ENCODE measurements at places on chromosomes 2 and 18. TPM values are rescaled to one million over a fixed set of nuclear protein-coding genes. Genes with fewer than 3 reads are reported as not detected.

DNA sequence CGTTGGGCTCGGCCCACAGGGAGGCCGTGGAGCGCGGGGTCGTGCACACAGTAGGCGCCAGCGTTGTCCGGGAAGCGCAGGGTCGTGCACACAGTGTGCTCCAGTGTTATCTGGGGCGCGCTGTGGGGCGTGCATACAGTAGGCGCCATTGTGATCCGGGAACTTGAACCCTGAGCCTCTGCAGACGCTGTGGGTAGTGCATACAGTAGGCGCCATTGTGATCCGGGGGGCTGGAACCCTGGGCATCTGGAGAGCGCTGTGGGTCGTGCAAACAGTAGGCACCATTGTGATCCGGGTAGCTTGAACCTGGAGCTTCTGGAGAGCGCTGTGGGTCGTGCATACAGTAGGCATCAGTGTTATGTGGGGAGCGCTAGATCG is 793 bp downstream of the ZNF236 start:
- peak overlapping the region; percentile 99 for H3K27ac ChIP-seq
- H3K27me3 ChIP-seq = no peaks in the 10 kb centered on the region
- DNase-seq = peak; percentile 51
- no peaks in the 10 kb centered on the region for H3K36me3 ChIP-seq

DNA sequence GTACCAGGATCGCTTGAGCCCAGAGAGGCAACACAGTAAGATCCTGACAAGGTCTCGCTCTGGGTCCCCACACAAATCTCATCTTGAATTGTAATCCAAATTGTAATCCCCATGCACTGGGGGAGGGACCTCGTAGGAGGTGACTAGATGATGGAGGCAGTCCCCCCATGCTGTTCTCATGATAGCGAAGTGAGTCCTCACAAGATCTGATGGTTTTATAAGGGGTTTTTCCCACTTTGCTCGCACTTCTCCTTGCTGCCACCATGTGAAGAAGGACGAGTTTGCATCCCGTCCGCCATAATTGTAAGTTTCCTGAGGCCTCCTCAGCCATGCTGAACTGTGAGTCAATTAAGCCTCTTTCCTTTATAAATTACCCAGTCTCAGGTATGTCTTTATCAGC is 46.0 kb upstream of the SERTAD2 start:
- no peak overlapping the region for H3K4me3 ChIP-seq
- H3K4me1 ChIP-seq = no peaks in the 10 kb centered on the region
- no peak overlapping the region for H3K27ac ChIP-seq
- H3K36me3 ChIP-seq = no peaks in the 10 kb centered on the region
- no peaks in the 10 kb centered on the region for H3K27me3 ChIP-seq

DNA sequence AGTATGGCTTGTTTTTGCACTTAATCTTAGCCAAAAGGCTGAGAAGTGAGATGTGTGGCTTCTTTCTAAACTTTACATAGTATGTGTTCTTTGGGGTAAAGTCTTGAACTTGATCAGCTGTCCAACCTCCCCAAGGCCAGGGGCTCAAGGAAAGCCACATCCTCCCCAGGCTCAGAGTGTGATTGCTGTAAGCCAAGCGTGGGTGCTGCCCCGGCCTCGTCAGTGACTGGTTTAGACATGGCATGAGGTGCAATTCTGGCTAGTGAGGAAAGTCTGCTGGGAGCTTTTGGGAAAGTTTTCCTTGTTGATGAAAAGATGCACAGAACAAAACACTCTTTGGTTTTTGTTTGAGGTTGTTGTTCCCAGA is 40.2 kb downstream of the TMEM177 start:
- no peak for DNase-seq
- no peaks in the 10 kb centered on the region for H3K27me3 ChIP-seq
- H3K36me3 ChIP-seq = no peaks in the 10 kb centered on the region
- no peak overlapping the region for H3K4me3 ChIP-seq
- H3K27ac ChIP-seq = no peak overlapping the region
- H3K4me1 ChIP-seq = no peaks in the 10 kb centered on the region

GRCh38 chr2:182610231-182610630 is 105.8 kb upstream of the DNAJC10 start:
- no peaks in the 10 kb centered on the region for H3K27me3 ChIP-seq
- DNase-seq = no peak
- H3K4me1 ChIP-seq = no peaks in the 10 kb centered on the region
- H3K27ac ChIP-seq = no peak overlapping the region

The CACNB4 gene
- total RNA-seq = 4.1 TPM

- no peak for DNase-seq
- H3K27ac ChIP-seq = no peak overlapping the region
- H3K4me3 ChIP-seq = no peak overlapping the region
- H3K36me3 ChIP-seq = no peaks in the 10 kb centered on the region
These were observed 188.2 kb downstream of the IRS1 start for GRCh38 chr2:226611196-226611943.

DNA sequence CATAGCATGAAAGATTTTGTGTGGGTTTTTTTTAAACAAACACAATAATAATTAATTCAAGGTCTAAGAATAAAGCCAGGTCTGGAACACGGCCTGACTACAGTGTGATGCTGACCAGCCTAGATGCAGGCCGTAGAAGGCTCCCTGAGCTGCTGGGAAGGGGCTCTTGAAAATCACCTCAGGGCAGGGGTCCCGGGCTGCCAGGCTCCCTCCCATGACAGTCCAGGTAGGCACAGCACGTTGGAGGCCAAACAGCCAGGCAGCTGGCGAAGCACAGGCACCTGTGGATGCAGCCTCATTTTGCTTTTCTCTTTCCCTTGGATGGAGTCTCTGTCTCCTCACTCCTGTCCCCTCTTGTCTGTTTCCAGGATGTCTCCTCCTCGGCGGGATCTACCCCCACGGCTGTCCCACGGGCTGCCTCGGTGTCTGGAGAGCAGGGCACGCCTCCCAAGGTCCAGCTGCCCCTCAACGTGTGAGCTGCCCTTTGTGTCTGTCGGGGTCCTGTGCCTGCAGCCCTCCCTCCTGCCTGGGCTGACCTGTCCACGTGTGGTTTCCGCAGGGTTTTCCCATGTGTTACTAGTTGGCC is 194.5 kb downstream of the SEPTIN10 start:
- no peaks in the 10 kb centered on the region for H3K36me3 ChIP-seq
- H3K27me3 ChIP-seq = no peaks in the 10 kb centered on the region
- DNase-seq = no peak
- H3K4me1 ChIP-seq = no peaks in the 10 kb centered on the region

GRCh38 chr18:22946217-22946616 is 13.1 kb downstream of the RBBP8 start:
- no peak overlapping the region for H3K27ac ChIP-seq
- H3K4me1 ChIP-seq = no peaks in the 10 kb centered on the region
- no peaks in the 10 kb centered on the region for H3K36me3 ChIP-seq
- no peak for DNase-seq
- H3K27me3 ChIP-seq = no peaks in the 10 kb centered on the region

The ACMSD gene
- total RNA-seq = 1.2 TPM

- H3K27ac ChIP-seq = no peak overlapping the region
- H3K4me1 ChIP-seq = no peaks in the 10 kb centered on the region
- H3K27me3 ChIP-seq = no peaks in the 10 kb centered on the region
- H3K4me3 ChIP-seq = no peak overlapping the region
- no peak for DNase-seq
- no peaks in the 10 kb centered on the region for H3K36me3 ChIP-seq
These were observed 271.3 kb upstream of the PXDN start for GRCh38 chr2:2015646-2016045.

DNA sequence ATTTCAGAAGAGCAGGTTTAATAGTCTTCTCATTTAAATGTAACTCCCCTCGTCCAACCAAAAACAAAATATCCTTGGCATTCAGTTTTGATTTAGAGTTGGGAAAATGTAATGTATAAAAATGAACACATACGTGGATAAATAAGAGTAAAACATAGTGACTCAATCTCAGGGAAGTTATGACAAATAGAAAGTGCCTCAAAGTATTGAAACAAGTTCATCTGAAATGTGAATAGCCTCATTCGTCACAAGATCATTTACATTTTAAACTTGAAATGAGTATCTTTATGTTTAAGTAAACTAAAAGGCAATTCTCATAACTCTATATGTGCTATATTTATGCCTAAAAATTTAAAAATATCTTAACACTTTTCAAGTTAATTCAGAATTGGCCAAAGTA is 122.2 kb upstream of the SMAD7 start:
- no peak overlapping the region for H3K4me3 ChIP-seq
- no peak for DNase-seq
- no peak overlapping the region for H3K27ac ChIP-seq
- no peaks in the 10 kb centered on the region for H3K27me3 ChIP-seq
- no peaks in the 10 kb centered on the region for H3K36me3 ChIP-seq
- no peaks in the 10 kb centered on the region for H3K4me1 ChIP-seq

The SUCLG1 gene
- total RNA-seq = 244 TPM

The FNDC4 gene
- total RNA-seq = not detected

GRCh38 chr2:18117592-18117991 is 239.1 kb downstream of the KCNS3 start:
- DNase-seq = no peak
- no peak overlapping the region for H3K27ac ChIP-seq
- no peaks in the 10 kb centered on the region for H3K36me3 ChIP-seq
- H3K4me3 ChIP-seq = no peak overlapping the region
- no peaks in the 10 kb centered on the region for H3K27me3 ChIP-seq
- H3K4me1 ChIP-seq = no peaks in the 10 kb centered on the region

GRCh38 chr2:147934881-147935620 is 85.5 kb downstream of the ORC4 start:
- no peak for DNase-seq
- H3K4me3 ChIP-seq = no peak overlapping the region
- no peaks in the 10 kb centered on the region for H3K4me1 ChIP-seq
- H3K27me3 ChIP-seq = no peaks in the 10 kb centered on the region
- no peak overlapping the region for H3K27ac ChIP-seq
- H3K36me3 ChIP-seq = no peaks in the 10 kb centered on the region

The ACVR1C gene
- total RNA-seq = 4.2 TPM

- H3K27ac ChIP-seq = no peak overlapping the region
- H3K27me3 ChIP-seq = no peaks in the 10 kb centered on the region
- no peaks in the 10 kb centered on the region for H3K4me1 ChIP-seq
- no peak for DNase-seq
These were observed 145.1 kb downstream of the B3GNT2 start for GRCh38 chr2:62340994-62341484.

GRCh38 chr2:30106543-30106942 is 40.3 kb upstream of the YPEL5 start:
- no peaks in the 10 kb centered on the region for H3K36me3 ChIP-seq
- no peak for DNase-seq
- no peaks in the 10 kb centered on the region for H3K4me1 ChIP-seq
- H3K27ac ChIP-seq = no peak overlapping the region
- no peak overlapping the region for H3K4me3 ChIP-seq

The GATA6 gene
- 24.8 TPM for total RNA-seq

DNA sequence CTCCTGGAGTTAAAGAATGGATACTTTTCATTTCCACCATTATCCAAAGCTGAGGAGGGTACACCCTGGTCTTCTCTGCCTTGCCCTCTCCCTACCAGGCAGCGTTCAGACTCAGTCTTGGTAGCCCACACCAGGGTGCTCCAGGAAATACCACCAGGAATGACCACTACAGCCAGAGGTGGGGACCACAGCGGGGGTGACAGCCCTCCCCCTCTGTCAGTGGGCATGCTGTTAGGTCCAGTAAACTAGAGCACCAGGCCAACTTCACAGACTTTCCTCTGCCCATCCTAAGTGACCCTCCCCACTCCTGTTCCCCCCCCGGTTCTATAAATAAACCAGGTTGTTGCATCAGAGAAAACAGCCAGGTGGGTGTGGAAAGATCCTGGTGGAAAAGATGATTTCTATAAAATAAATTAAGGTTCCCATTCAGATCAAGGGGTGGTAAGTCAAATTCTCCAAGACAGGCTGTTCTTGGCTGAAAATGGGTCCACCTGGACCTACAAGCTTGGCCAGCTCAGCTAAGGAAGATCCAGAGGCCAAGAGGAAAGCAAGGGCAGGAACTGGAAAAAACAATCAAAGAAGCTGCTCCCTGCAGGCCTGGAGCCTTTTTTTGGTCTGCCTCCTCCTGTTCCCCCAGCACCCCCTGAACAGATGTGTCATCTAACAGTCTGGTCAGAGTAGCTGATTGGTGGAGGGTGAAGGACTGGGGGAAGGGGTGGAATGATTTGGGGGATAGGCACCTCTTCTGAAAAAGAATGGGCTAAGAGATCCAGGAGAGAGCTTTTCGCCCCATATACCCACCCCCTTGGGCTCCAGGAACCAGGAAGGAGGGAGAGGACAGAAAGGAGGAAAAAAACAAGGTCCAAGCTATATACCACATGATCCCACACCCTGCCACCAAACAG is 2.3 kb downstream of the RAB11FIP5 start:
- H3K4me3 ChIP-seq = no peak overlapping the region
- no peak for DNase-seq
- H3K4me1 ChIP-seq = peaks cover 5% of the 10 kb centered on the region

- no peaks in the 10 kb centered on the region for H3K36me3 ChIP-seq
- DNase-seq = no peak
- H3K27ac ChIP-seq = no peak overlapping the region
- H3K4me1 ChIP-seq = no peaks in the 10 kb centered on the region
- H3K27me3 ChIP-seq = no peaks in the 10 kb centered on the region
These were observed 238.2 kb downstream of the TSN start for GRCh38 chr2:121993682-121994081.

DNA sequence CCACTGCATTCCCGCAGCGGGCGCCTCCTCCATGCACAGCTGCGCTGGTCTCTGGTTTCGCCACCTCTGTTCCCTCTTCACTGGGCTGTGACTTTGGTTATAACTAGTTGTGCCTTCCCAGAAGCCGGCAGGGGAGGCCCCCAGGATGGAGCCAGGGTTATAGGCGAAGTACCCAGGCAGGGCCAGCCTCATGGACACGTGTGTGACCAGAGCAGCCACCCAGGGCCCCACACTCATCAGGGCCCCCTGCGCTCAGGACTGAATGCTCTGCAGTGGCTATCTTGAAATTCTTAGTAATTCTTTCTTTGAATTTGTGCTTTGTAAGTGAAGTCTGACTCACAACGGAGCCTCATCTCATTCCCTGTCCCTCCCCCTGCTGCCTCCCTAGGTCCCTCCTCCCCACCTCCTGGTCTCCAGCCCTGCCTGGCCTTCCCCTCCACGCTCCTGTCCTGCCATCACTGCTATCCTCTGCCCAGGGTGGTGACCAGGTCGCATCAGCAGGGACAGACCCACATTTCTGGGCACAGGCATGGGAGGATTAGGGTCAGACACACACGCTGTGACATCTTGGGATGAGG is 38.1 kb upstream of the LBH start:
- H3K4me1 ChIP-seq = no peaks in the 10 kb centered on the region
- H3K27me3 ChIP-seq = no peaks in the 10 kb centered on the region
- H3K27ac ChIP-seq = no peak overlapping the region
- DNase-seq = no peak
- no peak overlapping the region for H3K4me3 ChIP-seq
- H3K36me3 ChIP-seq = no peaks in the 10 kb centered on the region

- H3K27me3 ChIP-seq = no peaks in the 10 kb centered on the region
- DNase-seq = no peak
- H3K27ac ChIP-seq = no peak overlapping the region
- H3K36me3 ChIP-seq = no peaks in the 10 kb centered on the region
- no peaks in the 10 kb centered on the region for H3K4me1 ChIP-seq
- H3K4me3 ChIP-seq = no peak overlapping the region
These were observed 132.0 kb downstream of the SH3BP4 start for GRCh38 chr2:235083822-235084221.

The AFF3 gene
- total RNA-seq = 5.3 TPM

The SLC40A1 gene
- 170 TPM for total RNA-seq

GRCh38 chr2:53911434-53912189 is 51.8 kb upstream of the GPR75 start:
- H3K36me3 ChIP-seq = no peaks in the 10 kb centered on the region
- H3K4me1 ChIP-seq = no peaks in the 10 kb centered on the region
- H3K27ac ChIP-seq = no peak overlapping the region
- no peaks in the 10 kb centered on the region for H3K27me3 ChIP-seq

All from Peyer's patch (tissue), 4 donors.